Stomach (tissue), 19 donors: ENCODE measurements at places on chromosomes 3 and 15. TPM values are rescaled to one million over a fixed set of nuclear protein-coding genes. Genes with fewer than 3 reads are reported as not detected.

DNA sequence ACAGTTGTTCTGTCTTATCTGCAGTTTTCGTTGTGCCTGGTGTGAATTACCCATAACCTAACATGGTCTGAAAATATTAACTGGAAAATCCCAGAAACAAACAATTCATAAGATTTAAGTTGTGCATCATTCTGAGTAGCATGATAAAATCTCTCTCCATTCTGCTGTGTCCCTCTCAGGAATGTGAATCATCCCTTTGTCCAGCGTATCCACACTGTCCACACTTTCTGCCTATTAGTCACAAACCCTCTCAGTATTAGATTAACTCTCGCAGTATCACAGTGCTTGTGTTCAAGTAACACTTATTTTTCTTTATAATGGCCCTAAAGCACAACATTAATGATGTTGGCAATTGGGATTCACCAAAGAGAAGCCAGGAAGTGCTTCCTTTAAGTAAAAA, 203.2 kb downstream of the CGGBP1 start:
- DNase-seq: no peak

DNA sequence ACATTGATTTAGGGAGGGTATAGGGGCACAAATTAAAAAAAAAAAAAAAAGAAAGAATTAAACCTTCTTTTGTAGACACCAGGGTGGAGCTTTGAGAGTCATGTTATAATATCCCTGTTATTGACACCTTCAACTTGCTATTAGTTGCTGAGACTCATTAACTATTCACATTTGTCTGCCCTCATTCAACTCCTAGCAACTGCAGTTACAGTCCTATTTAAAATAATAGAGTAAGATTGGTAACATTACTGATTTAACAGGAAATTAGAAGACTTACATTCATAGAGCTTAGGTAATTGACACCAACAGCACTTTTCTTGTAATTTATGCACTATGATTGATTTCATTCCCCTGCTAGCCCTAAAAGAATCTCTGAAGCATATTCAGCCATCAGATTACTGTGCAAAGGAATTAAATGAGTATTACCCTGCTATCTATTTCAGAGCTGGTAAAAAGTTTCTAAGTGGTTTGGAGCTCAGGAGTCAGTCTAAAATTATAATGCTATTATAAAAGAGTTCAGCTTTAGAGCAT, 148.8 kb upstream of the TBL1XR1 start:
- DNase-seq: no peak

DNA sequence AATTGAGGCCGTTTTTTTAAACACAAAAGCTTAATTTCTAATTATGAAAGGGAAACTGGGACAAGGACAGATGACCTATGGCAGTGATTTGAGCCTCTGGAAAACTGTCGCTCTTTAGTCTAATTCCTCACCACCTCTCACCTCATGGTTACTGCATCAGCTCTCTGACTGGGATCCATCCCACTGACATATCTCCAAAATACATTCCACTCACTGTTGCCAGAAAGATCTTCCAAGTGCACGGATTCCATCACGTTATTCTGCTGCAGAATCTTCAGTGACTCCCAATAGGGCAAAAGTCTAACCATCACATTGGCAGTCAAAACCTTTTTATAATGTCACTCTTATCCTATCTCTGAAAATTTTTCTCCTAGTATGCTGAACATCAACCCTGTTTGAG, 132.3 kb upstream of the MB21D2 start:
- DNase-seq: no peak

DNA sequence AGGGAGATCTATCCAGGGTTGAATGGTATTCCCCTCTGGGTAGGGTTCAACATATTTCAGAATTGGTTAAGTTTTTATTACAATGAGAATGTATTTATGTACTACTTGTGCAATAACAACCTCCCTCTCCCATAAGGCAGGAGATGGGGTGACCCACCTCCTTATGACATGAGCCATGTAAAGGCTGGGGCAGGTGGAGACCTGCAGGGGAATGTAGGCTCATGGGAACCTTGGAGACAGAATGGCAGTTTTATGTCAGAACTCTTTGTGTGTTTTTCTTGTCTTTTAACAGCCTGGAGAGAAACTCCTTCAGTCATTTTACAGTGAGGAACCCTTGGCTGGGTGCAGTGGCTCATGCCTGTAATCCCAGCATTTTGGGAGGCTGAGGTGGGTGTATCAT, 24.6 kb upstream of the INSYN1 start:
- DNase-seq: no peak

DNA sequence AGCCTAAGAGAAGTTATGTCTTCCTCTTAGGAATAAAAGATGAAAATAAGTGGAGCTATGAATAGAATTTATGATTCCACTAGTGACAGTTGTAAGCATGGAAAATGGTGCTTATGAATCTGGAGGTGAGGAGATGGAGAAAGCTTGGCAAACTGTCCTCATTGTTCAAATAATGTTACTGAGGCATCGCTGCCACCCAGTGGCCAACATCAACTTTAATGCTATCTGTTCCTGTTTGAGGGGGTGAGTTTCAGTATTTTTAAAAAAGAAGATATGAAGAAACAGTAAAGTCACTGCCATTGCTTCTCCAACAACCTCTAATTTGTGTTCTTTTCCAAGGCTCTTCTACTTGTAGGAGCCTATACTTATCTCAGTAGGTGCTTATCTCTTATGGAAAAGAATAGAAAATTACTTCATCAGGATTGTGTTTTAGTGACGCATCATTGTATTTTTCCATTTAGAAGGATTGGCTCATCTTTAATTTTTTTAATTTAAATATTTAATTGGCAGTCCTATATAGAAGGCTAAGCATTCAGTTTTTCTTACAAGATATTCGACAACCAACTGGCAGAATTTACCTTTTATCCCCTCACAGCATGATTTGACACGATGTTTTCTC, 260.4 kb upstream of the P2RY1 start:
- peak; percentile 69 for DNase-seq

OR5K2 gene
- not detected for total RNA-seq

CCR4 gene
- total RNA-seq: 1.1 TPM

PYDC2 gene
- total RNA-seq: not detected
